ENCODE measurements at places on chromosomes 3 and 15. TPM values are rescaled to one million over a fixed set of nuclear protein-coding genes. Genes with fewer than 3 reads are reported as not detected.

Gene MUC4
- 0.05 TPM for total RNA-seq

Gene GPR149
- total RNA-seq = not detected

Gene SLCO3A1
- total RNA-seq = 9.4 TPM

DNA sequence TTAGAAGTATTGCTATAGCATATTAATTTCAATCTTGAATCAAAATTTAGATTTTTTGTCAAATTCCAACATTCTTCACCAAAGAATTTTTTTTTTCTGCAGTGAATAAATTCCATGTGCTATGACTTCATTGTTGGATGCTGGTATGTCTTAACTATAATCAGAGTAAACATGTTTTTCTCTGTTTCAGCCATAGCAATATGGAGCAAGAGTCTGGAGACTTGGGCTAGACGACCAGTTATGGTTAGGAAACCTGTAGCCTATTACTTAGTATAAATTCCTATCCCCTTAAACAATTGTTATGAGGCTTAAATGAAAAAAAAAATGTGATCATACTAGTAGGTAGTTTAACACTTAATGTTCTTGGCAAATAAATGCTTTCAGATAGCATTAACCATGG is 431.9 kb upstream of the FRG2C start:
- no peaks in the 10 kb centered on the region for H3K27me3 ChIP-seq
- no peak for DNase-seq
- H3K27ac ChIP-seq = no peak overlapping the region
- no peak overlapping the region for H3K4me3 ChIP-seq
